HL-60 (cell line): ENCODE measurements at places on chromosomes 6 and 20.
A peak's percentile ranks its signal among the peaks of the same experiment; 100 is the strongest.

DNA sequence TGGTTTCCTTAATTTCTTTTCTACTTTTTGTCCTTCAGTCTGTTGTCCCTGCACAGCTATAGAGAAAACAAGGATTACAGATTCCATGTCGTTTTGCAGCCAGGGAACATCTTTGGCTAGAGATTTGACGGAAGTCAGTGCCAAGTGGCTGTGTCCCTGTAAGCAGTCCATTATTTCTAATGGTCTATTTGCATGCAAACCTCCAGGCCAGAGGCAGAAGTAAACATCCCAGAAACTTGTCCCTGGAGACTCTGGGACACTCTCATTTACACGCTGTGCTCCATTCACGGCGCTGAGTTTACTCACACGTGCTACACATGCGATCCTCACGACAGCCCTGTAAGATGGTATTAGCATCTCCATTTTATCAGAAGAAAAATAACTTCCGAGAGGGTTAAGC, 355.5 kb downstream of the PRKN start:
- no peak for DNase-seq

GRCh38 chr6:161105408-161105807, 113.8 kb downstream of the MAP3K4 start:
- no peak for DNase-seq

- DNase-seq: peak; percentile 93
These were observed 15.7 kb downstream of the NRSN2 start for GRCh38 chr20:362271-363254.

- DNase-seq: no peak
These were observed 1.7 kb upstream of the SLC22A2 start for GRCh38 chr6:160260367-160260766.

GRCh38 chr6:7939184-7939863, 28.7 kb upstream of the TXNDC5 start:
- DNase-seq: no peak

- DNase-seq: no peak
These were observed 103.9 kb downstream of the TTLL2 start for GRCh38 chr6:167428664-167429333.

DNA sequence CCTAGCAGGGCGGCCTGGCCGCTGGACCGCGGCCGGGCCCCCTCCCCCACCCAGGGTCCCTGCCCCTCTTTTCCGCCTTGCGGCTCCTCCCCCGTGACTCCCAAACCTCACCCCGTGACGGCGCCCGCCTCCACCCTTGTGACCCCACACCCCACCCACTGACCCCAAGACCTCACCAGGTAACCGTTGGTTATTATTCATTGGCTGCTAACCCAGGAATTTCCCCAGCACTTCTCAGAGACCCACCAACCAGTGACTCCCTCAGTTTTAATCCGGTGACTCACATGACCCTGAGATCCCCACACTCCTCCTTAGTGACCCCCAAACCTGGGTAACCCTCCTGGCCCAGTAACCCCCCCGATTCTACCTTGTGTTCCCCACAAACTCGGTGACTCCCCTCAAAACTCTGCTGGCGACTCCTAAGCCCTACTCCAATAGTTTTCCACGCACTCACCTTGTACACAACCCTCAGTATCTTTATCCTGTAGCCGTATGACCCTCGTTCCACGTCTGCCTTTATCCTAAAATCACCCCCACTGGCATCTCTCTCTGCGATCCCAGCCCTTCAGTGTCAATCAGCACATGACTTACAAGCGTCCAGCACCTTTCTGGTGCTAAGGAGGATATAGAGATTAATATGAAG, 534 bp downstream of the ZNF76 start:
- peak; percentile 76 for DNase-seq

DNA sequence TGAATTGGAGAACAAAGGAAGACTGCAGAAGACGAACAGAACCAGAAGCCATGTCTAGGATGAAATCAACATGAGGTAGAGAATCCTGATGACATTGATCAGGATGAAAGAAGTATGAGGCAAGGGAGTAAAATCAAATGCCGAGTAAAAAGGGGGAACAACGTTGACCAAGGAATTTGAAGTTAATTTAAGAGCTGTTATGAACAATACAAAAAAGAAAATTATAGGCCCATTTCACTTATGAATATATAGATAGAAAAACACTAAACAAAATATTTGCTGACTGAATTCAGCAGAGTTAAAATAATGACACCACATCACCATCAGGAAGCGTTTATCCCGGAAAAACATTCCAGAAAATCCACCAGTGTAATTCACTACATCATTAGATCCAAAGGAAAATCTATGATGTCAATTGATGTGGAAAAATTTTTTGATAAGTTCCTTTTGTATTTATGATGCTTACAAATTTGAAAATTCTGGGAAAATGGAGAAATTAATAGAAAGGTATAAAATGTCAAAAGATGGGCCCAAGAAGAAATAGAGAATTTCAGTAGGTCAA, 8.1 kb upstream of the CCN5 start:
- DNase-seq: no peak

DNA sequence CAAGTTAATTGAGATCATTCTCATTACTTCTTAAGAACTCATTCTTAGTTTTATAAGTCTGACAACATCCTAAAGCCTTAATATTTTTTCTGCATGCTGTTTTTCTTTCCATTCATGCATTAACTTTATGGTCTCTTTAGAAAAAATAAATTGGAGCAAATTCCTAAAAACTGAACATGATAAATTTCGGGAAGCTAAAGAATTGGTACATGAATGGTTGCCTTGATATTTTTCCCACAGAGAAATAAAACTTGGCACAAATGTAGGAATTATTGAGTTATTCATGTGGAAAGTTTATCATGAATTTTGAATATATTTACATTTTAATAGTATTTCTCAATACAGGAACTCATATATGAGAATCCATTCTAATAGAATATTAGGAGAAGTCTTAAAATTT, 115.9 kb downstream of the BMP5 start:
- DNase-seq: no peak

GRCh38 chr20:62606016-62606415, 36.3 kb upstream of the SLCO4A1 start:
- no peak for DNase-seq

DNA sequence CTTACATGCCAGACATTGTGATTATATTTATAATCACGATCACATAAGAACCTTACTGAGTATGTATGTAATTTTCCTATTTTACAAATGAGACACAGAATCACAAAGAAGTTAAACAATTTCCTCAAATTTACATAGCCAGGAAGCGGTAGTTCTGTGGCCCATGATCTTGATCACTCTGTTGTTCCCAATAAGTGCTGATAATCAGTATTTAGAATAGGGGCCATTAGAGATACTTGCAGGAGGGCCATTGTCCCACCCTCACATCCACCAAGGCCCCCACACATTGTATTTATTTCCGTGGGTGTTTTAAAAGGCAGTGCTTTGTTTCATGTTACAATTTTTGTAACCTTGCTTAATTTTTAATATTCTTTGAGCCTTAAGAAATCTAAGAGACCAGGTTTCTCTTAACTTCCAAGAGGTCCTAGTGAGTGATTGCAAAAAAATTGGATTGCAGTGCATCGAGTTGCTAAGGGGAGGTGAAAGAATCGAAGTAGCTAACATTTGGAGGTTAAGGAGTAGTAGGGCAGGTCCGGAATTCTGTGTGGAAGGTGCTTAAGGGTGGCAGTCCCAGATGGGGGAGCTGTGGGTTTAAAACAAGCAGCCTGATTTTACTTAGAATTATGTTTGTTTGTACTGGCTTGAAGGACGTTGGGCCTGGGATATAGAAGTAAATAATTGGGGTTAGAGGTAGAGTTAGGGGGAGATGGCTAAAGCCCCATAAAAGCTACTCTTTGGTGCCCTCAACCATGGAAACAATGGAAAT, 339.4 kb downstream of the CDKAL1 start:
- DNase-seq: no peak

DNA sequence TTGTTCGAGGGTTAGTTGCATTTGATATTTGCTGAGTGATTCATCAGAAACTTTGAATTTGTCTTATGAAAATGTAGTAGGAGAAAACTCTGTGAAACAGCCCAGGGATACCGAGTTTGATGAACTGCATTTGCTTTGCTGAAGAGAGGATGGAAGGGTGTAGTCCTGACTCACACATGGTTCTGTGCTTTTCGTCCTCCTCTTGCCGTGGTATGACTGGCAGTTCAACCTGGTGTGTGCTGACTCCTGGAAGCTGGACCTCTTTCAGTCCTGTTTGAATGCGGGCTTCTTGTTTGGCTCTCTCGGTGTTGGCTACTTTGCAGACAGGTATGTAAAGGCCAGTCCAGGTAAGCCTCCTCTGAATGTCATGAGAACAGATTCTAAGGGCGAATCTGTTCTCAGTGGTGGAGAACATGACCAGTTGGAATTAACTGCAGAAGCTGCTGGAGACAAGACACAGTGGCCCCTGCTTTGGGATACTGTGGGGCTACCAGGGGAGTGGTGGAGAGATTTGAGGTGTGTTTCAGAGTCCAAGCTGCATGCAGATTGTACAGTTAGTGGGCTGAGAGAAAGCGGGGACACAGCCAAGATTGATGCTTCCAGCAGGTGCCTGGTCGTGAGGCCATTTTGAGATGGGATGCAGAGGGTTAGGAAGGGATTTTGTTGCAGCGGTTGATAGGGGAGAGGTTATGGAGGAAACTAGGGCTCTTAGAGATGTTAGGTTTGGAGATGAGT, 8.4 kb downstream of the SLC22A1 start:
- no peak for DNase-seq

DNA sequence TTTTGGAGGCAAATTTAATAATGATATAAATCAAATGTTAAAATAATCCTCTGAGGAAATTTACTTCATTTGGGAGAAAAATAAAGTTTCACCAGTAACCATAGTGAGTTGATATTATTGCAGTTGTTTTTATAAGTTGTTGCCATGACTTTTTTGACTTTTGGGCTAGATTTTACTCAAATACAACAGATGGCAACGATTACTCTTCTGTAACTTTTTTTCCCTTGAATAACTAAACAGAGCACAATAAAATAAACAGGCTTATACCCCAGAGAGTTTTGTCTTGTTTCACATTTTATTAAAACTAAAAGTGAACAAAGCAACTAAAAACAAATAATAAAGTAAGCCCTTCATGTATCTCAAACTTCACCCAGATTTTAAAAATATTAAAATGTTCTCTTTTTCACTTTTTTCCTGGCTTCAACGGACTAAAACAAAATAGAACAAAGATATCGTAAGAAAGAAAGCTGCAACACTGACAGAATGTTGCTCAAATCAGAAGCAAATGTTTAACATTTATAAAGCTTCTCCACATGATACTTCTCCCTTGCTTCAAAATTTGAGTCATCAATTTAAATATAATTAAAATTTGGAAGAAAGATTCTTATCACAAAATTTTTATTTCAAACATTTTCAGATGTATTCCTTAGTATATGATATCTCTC, 42.5 kb upstream of the BMP5 start:
- no peak for DNase-seq

- DNase-seq: no peak
These were observed 843 bp upstream of the HEY2 start for GRCh38 chr6:125748406-125749172.

GRCh38 chr20:5524896-5525295, 208.1 kb upstream of the PROKR2 start:
- DNase-seq: peak; percentile 88

GRCh38 chr20:63106108-63106764, 99.5 kb upstream of the BHLHE23 start:
- no peak for DNase-seq
